ENCODE measurements at places on chromosomes 13 and 19.

GRCh38 chr19:11704626-11705025 is 34.1 kb downstream of the ZNF823 start:
- DNase-seq, result no peak

GRCh38 chr19:14434543-14435319 is 1.6 kb downstream of the PKN1 start:
- DNase-seq, result no peak

DNA sequence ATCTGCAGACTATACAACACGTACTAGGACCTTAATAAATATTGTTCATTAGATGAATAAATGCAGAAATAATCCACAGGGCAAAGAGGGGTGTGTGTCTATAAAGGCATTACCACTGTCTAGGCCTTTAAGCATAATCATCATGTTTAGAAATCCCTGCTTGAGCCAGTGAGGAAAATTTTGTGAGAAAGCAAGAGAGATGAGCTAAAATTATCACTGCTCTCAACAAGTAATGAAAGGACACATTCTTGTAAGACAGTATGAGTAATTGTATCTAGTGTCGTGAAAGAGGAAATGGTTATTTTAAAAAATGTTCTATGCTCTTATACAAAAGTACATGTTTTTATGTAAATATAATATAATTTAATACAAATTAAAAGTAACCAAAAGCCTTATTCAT is 1699.4 kb downstream of the PCDH9 start:
- no peak for DNase-seq

- no peak for DNase-seq
Observed at GRCh38 chr13:41025518-41025917, 6.4 kb upstream of the ELF1 start.

DNA sequence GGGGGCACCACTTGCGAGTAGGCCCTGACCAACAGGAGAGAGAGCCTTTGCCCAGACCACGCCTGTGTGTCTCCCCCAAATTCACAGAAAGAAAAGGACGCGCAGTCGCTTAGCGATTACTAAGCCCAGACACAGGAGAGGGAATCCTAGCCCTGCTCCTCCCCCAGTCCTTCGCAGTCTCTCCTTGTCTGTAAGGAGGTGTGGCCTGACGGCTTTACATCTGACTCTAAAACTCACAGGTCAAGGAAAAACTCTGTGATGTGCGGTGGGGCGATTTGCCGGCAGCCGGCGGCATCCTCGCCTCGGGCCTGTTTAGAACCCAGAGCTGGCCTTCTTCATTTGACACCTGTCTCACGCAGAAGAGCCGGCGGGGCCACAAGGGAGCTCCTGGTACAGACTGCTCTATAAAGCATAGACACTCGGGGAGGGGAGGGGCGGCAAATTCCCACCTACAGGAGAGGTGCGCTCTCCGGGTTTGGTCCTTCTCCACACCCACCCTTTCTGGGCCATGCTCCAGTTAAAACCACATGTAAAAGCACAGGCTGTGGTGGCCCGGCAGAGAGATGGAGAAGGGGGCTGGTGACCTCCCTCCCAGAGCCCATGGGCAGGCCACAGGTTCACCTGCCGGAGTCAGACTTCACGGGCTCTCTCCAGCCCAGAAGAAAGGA is 17.8 kb downstream of the GPR12 start:
- no peak for DNase-seq

- DNase-seq, result no peak
Observed at GRCh38 chr13:32443111-32443510, 15.2 kb upstream of the N4BP2L1 start.

GRCh38 chr13:91058066-91058465 is 289.4 kb upstream of the MIR17HG start:
- DNase-seq, result no peak

- DNase-seq, result no peak
Observed at GRCh38 chr19:32458500-32459123, 53.0 kb downstream of the DPY19L3 start.

DNA sequence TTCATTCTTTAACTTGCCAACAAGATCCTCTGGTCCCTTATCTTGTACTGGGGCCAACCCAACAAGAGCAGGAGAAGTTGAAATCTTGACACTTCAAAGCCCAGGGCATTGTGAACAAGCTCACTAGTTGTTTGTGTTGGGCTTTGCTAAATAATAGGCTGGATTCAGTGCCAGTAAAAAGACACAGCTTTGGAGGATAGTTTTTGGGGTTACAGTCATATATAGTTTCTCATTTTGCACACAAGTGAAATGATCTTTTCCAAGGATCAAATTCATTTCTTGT is 30.3 kb upstream of the LRCH1 start:
- no peak for DNase-seq

DNA sequence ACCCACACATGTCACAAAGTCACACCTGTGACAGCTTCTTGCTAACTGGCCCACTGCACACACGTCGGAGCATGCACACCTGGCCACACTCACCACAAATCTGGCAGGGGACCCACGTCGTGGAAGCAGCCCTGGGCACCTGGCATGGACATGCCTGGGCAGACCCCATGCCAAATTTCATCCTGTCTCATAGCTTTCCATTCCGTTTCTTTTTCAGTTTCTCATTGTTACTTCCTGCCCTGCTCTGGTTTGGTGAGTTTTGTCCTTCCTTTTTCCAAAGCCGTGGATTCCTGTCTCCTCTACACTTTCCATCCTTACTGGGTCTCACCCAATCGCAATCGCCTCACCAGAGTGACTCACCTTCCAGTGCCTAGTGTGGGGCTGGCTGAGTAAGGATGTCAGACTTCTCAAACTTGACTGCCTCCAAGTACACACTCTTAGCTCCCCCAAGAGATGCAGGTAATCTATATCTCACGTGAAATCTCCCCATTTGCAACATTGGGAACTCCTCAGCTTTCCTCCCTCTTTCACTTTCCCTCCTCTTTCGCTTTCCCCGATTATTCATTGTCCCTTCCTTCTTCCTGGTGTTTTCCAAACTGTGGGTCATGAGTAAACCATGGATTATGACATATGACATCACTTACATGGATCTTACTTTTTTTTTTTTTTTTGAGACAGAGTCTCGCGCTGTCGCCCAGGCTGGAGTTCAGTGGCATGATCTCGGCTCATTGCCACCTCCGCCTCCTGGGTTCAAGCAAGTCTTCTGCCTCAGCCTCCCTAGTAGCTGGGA is 1.6 kb upstream of the BBC3 start:
- DNase-seq, result no peak

DNA sequence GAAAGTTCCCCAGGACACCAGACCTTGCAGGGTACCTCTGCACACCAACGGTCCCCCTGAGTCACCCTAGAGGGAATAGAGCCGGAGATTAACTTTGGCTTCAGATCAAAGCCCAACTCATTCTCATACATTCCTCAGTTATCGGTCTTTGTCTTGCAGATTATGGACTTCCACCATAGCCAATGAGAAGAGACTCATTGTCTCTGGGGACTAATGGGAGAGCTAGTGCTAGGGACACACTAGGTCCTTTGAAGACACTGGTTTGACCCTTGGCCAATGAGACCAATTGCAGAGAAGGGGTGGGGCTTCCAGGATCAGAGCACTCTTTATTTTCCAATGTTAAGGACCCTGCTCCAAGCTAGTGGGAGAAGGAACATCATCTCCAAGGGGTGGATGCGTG is 6.1 kb downstream of the KLK7 start:
- DNase-seq, result no peak

DNA sequence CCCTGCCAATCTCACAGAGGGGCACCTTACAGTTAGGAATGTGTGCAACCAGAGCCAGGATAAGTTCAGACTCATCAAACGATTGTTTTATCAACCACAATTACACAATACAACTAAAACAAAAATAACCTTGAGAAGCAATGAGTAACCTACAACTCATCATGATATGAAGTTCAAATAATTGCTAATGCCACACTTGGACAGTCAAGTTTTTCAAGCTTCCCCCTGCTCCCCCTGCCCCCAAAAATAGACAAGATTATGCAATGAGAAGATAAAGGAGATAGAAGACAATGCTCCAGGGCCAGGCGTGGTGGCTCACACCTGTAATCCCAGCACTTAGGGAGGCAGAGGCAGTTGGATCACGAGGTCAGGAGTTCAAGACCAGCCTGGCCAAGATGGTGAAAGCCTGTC is 13.6 kb upstream of the KPNA3 start:
- DNase-seq, result no peak

DNA sequence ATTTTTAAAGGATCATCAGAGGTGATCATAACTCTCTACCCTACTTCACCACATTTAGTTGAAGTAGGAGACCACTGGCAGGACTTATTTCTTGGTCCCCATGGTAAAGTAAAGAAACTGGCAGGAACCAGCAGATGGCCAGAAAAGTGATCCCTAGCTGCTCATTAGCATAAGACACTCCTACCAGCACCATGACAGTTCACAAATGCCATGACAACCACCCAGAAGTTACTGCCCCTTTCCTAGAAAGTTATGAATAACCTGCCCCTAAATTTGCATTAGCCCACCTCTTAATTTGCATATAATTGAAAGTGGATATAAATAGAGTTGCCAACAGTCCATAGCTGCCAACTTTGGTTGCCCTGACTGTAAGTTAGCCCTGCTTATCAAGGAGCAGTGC is 18.4 kb upstream of the RUBCNL start:
- no peak for DNase-seq

DNA sequence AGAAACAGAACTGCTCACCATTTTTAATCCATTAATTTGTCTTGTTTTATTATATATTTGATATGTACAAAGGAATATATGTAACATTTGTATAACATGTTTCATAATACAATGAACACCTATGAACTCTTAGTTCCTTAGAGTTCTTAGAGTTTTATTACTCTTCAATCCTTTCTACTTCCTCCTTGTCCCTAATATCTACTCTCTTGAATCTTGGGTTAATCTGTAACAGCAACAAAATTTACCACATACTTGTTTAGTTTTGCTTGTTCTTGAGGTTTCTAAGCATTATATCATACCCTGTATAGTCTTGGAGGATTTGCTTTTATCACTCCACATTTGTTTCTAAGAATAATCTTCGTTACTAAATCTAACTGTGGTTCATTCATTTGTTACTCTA is 151.4 kb downstream of the PDS5B start:
- no peak for DNase-seq

- DNase-seq, result peak; percentile 1
Observed at GRCh38 chr13:47628666-47629065, 372.4 kb downstream of the SUCLA2 start.

DNA sequence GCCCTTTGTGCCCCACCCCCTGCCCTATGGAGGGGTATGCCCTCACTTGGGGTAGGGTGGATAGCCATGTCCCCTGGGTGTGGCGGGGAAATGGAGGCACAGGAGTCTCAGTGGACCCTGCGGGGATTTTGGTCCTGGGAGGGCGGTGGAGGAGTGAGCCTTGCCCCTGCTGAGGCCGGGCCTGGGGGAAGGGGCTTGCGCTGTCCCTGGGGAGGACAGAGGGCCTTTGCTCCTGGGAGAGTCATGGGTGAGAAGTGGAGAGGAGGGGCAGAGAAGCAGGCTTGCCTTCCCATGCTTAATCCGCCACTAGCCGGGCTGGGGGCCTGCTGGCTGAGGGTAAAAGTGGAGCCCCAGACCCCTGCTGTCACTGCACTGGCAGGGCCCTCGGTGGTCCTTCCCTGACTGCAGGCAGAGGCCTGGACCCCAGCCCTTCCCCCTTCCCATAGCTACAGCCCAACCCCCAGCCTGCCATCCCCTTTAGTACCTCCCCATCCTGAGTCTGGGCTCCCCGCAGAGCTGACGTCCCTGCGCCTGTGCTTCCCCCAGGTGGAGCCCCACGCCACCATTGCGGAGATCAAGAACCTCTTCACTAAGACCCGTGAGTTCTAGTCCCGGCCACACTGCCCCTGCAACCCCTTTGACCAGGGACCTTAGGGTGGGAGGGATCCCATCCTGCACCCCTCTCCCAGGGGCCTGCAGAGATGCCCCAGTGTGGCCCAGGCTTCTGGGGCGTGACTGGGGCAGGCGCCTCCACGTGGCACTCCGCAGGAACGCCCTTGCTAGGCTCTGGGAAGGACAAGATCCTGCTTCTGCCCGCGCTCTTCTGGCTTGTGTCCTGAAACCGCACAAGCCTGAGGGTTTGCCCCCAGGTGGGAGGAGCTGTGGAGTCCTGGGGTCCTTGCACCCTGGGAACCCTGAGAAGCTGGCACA is 8.9 kb downstream of the NDUFB7 start:
- no peak for DNase-seq

DNA sequence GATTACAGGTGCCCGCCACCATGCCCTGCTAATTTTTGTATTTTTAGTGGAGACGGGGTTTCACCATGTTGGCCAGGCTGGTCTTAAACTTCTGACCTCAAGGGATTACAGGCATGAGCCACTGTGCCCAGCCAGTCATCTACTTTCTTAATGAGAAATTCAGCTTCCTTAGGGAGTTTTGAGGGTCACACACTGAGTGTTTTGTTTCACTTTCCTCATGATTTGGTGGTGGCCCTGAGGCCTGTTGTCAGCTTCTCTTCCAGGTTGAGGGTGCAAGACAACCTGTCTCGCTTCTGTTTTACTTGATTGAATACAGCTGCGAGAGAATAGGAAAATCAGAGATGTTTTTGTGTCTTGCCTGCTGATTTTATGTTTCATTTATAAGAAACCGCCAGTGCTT is 9.9 kb downstream of the FRY start:
- no peak for DNase-seq

- no peak for DNase-seq
Observed at GRCh38 chr19:20153281-20153680, 13.7 kb upstream of the ZNF486 start.
